ENCODE measurements at places on chromosomes 16 and 17.

- no peak for DNase-seq
Observed at GRCh38 chr17:19019041-19019941, 14.7 kb upstream of the FAM83G start.

GRCh38 chr16:54434859-54435258, 148.3 kb upstream of the IRX3 start:
- DNase-seq = no peak

DNA sequence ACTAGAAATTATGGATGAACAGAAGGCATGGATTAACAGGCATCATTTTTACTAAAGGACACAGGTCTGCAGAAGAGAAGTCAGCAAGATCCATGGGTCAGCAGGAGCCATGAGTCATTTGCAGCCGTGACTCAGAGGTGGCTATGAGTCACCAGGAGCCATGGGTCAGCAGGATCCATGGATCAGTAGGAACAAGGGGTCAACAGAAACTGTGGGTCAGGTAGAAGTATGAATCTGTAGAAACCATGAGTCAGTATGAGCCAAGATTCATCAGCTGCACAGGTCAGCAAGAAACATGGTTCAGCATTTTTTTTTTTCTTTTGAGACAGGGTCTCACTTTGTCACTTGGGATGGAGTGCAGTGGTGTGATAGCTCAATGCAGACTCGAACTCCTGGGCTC, 58.2 kb upstream of the HS3ST4 start:
- no peak for DNase-seq

GRCh38 chr17:38449364-38449763, 21.1 kb downstream of the ARHGAP23 start:
- DNase-seq = no peak

- DNase-seq = no peak
Observed at GRCh38 chr16:6360641-6361040, 972.0 kb upstream of the RBFOX1 start.

GRCh38 chr17:9725575-9725974, 65.8 kb downstream of the DHRS7C start:
- no peak for DNase-seq

DNA sequence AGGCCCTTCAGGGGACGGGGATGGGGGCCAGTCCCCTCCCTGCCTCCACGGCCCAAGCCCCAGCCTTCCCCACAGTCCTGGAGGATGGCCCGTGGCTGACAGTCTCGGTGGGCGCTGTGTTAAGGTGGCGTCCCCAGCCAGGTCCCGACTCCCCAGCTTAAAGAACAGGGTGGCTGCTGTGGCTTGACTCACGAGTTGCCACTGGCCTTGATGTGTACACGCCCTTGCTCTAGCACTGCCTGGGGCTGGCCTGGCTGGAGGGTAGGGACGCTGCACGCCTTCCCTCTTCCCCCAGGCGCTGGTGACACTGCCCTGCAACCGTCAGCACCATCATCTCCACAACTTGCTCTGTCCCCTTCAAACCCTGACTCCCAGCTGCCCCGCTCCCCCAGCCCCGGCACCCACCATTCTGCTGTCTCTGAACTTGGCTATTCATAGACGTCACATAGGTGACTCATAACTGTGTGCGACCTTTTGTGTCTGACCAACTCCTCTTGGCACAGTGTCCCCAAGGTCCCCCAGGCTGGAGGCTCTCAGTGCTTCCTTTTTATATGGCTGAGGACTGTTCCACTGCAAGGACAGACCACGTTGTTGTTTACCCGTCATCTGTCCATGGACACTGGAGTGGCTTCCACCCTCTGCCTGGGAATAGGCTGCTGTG, 6.3 kb downstream of the GNPTG start:
- no peak for DNase-seq

GRCh38 chr17:73820686-73821448, 176.6 kb upstream of the SDK2 start:
- DNase-seq = no peak

GRCh38 chr16:83402160-83402814, 405.5 kb upstream of the HSBP1 start:
- no peak for DNase-seq

DNA sequence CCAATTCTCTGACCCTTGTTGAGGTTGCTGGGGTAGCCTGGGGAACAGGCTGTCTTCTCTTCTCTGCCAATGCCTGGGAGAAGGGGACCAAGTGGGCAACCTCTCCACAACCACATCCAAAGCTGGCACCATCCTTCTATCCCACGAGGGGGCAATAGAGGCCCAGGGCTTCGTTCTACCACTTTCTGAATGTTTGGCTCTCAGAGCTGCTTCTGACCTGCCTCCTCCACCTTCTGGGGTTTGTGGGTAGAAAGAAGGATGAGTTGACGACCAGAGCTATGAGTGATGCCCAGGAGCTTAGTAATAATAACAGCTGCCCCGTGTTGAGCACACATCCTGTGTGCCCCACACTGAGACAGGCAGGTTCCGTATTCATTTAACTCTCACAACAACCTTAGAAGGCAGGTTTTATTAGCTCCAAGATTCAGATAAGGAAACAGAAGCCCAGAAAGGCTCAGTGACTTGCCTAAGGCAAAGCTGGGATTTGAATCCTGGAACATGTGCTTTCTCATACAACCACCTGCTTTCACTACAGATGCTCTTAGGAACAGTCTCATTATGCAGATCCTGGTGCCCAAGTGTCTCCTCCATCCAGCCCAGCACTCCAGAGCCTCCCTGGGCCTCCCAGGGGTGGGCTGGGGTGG, 11.1 kb downstream of the TSPOAP1 start:
- peak; percentile 26 for DNase-seq

DNA sequence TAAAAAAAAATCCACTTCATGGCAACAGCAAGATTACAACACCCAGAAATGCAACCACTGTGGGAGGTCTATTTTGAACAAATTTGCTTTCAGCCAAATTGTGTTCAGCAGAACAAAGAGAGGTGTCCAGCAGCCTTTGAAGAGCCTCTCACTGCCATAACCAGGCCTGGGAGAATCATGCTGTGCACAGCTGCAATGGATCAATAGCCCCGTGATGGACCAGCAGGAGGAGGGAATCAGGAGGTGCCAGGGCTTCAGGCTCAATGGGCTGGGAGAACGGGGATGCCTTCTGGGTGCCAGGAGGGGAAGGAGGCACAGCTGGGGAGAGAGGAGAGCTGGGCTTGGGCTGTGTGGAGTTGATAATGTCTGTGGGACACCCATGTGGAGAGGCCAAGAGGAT, 366.2 kb upstream of the EEF2KMT start:
- no peak for DNase-seq

- DNase-seq = no peak
Observed at GRCh38 chr16:86449446-86450095, 60.8 kb upstream of the FOXF1 start.

DNA sequence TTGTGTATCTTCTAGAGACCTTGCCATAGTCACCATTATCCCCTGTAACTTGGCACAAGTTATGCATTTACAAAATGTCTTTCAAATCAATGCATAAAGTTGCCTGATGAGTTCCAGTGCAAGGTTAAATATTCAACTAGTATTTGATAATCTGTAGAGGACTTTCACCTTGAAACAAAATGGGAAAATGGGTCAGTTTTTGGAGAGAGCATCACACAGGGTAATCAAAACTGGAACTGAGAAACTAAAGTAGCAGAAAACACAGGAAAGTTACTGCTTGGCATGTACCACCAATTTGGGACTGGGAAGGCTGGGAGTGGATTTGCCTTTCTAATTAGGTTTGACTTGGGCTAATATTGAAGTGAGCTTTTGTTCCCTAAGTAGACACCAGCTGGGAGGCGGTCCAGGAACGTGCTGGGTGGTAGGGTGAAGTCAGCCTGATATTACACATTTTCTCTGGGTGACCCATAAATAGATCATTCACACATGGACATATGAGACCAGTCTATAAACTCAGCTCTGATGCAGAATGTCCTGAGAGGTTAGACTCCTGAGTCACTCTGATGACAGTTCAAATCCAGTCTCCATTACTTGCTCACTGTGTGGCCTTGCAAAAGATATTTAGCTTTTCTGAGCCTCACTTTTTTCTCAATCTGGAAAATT, 152.3 kb downstream of the PCTP start:
- DNase-seq = peak; percentile 35

- DNase-seq = no peak
Observed at GRCh38 chr16:84667600-84668309, 19.4 kb downstream of the KLHL36 start.

DNA sequence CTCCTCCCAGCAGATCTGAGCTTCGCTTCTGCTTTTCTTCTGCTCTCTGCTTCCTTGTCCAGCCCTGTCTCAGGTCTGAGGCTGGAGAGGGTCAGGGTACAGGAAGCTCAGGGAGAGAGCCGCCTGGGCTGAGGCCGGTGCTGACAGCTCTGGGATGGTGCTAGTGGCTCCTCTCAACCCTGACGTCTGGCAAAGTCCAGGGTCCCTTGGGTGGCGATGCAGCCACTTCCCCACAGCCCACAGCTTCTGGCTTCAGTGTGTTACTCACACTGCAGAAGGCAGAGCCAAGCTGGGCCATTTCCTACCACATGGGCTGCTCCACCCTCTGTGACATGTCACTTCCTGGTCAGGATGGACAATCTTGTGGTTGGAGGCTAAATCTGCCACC, at the start of gene CD300C:
Gene CD300C (minus strand): TSS at position 273 of the 388 bp plus-strand sequence. CDS start 333 bp downstream, outside the sequence.
- DNase-seq = no peak

- no peak for DNase-seq
Observed at GRCh38 chr16:87129771-87130170, 187.4 kb downstream of the C16orf95 start.

DNA sequence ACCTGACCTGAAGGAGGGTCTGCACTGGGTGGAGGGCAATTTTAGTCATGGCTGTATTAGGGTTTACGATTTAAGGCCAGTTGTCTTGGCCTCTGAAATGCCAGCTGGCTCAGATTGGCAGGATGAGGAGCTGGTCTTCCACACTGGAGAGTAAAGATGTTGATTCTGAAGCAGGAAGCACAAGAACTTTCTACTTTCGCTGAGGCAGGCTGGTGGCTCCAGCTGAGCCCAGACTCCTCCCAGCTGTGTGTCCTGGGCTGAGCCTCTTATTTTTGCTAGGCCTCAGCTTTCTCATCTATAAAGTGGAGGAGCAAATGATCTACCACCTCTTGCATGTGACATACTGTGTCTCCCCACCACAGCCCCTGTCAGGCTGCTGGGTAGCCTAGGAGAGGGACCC, 74.4 kb downstream of the MRM1 start:
- no peak for DNase-seq

DNA sequence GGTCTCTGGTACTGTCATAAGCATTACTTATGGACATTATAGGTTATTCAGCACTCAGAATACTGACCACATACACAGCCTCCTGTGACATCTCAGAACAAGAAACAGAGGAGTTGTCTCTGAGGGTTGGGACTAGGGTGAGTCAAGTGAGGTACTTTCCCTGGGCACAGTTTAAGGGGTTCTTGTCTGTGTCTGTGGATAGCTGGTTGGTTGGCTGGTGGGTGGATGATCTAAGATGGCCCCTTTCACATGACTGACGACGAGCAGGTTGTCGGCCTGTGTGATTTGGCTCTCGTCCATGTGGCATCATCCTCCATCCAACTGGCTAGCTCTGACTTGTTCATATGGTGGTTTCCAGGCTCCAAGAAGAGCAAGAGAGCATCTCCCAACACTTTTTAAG, 163.9 kb downstream of the PRKCB start:
- no peak for DNase-seq

GRCh38 chr17:9643611-9644010, 1.7 kb upstream of the USP43 start:
- no peak for DNase-seq

DNA sequence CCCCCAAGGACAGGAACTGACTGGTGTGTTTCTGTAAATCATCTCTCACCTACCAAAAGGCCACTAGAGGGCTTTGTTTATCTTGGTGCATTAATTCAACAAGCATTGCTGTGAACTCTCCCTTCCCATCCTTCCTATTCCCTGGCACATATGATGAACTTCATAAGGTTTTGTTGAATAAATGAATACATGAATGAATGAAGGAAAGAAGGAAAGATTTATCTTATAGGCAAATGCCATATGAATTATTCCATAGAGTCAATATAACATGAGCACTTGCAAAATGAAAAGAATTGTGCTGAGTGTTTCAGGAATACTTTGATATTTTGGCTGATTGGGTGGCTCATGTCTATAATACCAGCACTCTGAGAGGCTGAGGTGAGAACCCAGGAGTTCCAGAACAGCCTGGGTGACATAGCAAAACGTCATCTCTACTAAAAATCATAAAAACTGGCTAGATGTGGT, 4.3 kb downstream of the SPDYE4 start:
- DNase-seq = no peak

DNA sequence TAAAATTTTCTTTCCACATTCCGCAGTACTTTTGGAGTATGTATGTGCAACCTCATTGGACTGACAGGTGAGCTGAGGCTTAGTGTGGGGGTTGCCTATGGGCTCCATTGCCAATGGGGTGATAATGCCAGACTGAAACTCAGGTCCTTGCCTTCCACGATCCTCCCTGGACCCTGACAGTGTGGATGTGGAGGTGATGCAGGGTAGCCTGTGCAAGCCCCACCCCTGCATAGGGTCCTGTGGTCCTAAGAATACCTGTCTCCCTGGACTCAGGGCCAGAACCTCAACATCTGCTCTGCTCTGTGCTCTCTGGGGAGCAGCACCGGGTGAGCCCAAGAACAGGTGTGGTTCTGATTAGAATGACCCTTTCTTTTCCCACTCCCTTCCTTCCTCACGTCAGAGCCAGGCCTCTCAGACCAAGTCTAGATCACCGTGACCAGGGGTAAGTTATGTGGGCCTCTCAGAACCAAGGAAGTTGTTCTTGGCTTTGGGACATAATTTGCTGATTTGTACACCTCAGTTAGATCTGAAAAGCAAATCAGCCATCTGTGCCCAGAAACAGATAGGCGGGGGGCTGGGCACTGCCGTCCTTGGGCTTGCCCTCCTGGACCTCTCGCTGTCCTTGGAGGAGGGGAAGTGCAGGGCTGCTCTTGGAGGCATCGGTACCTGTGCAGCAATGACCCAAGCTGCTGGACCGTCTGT, 8.4 kb upstream of the TNS4 start:
- no peak for DNase-seq

DNA sequence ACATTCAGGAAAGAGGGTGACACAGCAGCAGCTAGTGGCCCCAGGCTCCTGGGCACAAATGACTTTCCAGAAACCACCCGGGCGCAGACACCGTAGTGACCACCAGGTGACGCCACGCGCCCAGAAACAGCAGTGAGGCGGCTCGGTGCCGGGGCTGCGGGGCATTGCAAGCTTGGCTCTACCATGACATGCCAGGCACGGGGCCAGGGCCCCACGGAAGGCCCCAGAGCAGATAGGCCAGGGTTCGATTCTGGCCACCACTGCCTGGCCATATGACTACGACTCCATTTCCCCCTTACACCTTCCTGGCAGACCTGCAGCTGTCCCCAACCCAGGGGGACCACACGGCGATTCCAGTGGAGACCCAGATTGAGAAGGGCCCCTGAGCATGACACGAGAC, 6.7 kb downstream of the RHBDF1 start:
- peak; percentile 30 for DNase-seq

DNA sequence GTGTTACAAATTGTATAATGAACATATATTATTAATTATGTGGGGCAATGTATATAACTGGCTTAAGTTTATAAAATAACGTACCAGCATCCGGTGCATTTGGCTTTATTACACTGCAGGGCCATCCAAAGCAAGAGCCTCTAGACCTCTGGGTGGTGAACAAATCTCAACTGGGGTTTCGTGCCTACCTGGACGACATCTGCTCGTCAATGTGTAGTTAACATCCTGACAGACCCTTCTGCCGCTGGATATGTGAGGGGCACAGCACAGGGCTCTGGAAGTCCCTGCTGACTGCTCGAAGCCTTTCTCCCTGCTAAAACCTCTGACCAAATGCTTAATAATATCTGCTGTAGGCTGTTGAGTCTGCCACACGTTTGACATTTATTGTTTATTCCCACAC, 2.3 kb downstream of the TMEM186 start:
- DNase-seq = no peak
